ENCODE measurements at places on chromosomes 6 and 20.

- DNase-seq, result no peak
These were observed 48.0 kb downstream of the GCLC start for GRCh38 chr6:53496797-53497375.

GRCh38 chr6:25169553-25169952, 109.6 kb upstream of the CARMIL1 start:
- DNase-seq, result no peak

DNA sequence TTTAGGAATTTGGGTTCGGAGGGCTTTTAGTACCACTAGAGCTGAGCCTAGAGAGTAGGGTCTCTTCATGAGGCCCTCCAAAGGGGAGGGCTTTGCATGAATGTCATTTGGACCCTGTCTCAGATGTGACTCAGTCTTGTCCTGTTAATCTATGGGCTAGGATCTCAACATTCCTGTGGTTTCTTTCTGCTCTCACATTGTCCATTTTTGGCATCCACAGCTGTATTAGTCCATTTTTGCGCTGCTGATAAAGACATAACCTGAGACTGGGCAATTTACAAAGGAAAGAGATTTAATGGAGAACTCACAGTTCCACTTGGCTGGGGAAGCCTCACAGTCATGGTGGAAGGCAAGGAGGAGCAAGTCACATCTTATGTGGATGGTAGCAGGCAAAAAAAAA, 61.0 kb downstream of the CRYBG1 start:
- no peak for DNase-seq

DNA sequence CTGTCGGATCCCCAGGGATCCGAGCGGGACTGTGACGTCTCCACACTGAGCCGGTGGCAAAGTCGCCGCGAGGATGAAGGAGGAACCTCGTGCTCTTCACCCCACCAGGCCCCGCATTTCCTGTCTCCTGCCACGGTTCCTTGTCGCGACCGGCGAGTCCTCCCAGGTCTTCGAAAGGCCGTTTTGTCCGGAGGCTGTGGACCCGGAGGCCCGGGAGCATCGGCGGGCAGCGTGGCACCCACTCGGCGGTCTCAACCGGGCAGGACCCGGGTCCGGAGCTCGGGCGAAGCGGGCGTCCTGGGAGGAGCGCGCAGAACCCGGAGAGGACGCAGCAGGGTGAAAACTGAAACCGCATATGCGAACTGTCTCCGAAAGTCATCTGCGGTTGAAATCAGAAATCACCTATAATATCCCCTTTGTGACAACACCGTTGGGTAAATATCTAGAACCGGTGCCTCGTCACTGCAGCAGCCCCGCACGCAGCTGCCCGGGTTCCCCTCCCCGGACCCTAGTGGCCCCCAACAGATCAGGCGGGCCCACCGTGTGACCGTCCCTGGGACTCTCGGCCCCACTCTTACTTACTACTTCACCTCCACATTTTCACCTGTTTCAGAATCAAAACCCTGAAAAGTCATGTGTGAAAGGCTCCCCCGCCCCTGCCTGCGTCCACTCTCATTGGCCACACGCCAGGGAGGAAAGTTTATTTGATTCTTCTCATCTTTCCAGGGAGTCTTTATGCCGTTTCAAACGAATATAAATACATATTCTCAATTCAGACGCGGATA, 3.1 kb upstream of the ULBP2 start:
- no peak for DNase-seq

DNA sequence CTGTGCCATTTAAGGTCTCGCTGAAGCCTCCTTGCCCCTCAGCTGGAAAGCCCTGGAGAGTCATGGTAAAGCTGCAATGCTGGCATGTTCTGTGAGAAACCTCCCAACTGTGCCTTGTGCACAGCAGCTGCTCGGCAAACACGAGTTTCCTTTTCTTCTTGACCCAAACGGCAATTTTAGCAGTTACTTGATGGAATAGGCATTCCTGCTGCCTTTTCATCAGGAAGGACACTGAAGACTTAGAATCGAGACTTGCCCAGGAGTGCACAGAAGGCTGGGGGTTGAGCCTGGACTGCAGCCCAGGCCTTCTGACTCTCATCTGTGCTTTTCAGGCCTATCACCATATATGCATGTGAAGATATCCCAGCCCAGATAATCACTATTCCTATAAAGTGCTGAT, 28.7 kb upstream of the CLDN20 start:
- no peak for DNase-seq

DNA sequence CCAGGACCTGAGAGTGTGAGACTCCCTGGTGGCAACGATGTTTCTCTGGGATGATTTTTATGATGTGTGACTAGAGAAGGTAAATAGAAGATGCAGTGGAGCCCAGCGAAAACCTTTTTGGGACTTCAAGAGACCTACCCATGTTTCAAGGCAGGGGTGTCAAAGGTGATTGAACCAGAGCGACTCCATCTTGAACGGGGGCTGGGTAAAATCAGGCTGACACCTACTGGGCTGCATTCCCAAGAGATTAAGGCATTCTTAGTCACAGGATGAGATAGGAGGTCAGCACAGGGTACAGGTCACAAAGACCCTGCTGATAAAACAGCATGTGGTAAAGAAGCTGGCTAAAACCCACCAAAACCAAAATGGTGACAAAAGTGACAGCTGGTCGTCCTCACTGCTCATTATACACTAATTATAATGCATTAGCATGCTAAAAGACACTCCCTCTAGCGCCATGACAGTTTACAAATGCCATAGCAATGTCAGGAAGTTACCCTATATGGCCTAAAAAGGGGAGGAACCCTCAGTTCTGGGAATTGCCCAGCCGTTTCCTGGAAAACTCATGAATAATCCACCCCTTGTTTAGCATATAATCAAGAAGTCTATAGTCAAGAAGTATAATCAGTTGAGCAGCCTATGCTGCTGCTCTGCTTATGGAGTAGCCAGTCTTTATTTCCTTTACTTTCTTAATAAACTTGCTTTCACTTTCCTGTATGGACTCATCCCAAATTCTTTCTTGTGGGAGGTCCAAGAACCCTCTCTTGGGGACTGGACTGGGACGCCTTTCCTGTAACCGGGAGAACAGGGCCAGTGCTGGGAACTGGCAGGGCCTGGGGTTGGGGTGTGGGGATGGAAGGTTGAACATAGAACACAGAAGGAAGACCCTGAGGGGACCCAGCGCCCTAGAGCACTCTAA, 526.4 kb downstream of the QKI start:
- DNase-seq, result peak; percentile 19
